ENCODE measurements at places on chromosomes 12 and 14.
A peak's percentile ranks its signal among the peaks of the same experiment; 100 is the strongest.

GRCh38 chr12:47808050-47808449 is 11.7 kb downstream of the HDAC7 start:
- no peak for DNase-seq

DNA sequence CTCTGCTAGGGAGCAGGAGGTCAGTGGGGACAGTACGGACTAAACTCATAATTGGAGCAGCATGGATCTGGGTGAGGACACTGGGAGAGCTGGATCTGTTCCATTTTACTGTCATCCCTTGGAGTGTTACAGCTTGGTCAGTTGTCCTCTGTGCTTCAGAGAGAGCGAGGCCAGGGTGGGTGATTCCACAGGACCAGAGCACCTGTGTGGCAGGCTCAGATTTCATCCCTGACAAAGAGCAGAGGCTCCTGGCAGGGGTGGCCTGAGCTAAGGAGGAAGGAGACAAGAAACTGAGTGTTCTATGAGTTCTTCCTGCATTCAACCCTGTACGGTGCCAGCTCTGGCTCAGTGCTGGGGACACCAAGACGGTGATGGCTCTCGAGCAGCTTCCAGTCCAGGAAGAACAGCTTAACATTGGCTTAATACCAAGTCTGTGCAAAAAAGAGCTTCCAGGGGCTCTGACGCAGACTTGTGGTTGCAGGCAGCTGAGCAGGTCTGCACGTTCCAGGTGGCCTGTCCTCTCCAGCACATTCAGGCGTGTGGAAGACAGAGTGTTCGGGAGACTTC is 8.4 kb upstream of the PGF start:
- no peak for DNase-seq

- no peak for DNase-seq
These were observed 9.7 kb upstream of the CACNA1C start for GRCh38 chr12:2043054-2043453.

DNA sequence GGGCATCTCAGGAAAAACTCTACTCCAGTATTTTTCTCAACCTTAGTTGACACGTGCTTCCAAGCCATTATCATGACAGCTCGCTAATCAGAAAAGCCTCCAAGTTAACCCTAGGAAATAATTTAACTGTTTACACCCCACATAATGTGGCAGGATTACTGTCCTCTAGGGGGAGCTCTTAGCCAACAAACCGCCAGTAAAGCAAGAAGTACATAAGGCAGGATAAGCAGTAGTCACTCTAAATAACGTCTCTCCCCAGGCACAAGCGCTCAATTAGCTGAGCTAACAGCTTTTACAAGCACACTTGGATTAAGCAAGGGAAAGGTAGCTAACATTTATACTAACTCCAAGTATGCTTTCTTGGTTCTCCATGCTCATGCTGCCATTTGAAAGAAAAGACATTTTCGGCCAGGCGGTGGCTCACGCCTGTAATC is 22.8 kb downstream of the APOBEC1 start:
- DNase-seq, result no peak

DNA sequence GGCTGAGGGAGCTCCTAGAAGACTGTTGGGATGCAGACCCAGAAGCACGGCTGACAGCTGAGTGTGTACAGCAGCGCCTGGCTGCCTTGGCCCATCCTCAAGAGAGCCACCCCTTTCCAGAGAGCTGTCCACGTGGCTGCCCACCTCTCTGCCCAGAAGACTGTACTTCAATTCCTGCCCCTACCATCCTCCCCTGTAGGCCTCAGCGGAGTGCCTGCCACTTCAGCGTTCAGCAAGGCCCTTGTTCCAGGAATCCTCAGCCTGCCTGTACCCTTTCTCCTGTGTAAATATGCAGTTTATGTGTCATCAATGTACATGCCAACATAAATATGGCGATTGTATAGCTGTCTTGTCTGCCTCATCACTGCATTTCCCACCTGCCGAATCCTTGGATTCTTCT is 7.5 kb downstream of the AMHR2 start:
- no peak for DNase-seq

GRCh38 chr14:100609941-100610391 is 22.7 kb upstream of the BEGAIN start:
- no peak for DNase-seq

DNA sequence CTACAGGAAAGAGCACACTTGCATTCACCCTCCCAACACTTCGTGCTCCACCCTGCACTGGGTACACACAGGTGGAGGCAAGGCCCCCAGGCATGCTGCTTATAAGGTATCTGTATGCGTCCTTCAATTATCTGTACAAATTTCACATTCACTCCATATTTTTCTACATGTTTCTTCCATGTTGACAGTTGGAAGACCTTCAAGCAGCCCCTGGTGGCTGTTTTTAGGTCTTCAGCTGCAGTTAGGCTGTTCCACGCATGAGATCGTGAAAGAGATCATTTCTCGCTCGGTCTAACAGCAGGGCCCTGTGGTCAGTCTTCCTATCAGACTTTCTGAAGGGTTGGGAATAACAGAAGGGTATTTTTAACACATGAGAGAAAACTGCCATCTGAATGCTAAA is 47.1 kb downstream of the PLXNC1 start:
- DNase-seq, result no peak

DNA sequence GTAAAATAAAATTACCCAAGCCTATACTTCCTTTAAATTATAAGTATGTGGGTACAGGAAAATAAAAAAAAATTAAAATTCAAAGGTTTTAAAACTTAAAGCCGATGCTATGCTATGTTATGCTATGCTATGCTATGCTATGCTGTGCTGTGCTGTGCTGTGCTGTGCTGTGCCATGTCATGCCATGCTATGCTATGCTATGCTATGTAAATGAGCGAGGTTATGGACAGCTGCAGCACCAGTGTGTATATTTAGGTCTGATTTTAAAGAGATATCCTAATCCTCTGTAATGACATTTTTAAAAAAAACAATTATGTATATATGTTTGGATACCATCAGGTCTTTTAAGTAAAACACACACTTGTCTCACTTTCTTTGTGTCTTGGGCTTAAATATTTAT is 1822.0 kb upstream of the SEL1L start:
- DNase-seq, result no peak

DNA sequence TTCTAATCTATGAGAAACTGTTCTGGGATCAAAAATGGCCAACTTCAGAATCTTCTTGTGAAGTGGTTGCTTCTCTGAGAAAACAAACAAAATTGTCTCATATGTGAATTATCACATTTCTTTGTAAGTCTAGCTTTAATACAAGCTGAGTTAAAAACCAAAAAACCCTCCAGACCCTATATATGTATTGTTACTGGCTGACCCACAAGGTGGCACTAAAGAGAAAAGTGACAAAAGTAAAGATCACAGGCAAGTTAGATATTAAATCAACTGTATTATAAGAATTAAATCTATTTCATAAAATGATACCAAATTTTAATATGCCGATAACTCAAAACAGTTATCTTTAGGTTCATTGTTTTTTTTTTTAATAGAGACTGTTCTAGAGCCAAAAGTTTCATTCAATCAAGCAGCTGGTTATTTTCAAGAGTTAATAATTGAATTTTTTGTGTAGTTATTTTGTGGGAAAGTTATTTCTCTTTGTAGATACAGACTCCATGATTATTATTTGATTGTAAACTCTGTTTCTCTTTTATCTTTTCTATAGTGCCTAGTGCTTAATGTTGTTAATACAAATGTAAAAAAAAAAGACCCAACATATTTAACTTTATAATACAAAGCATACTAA is 7.5 kb upstream of the TRHDE start:
- peak; percentile 8 for DNase-seq

- DNase-seq, result no peak
These were observed 65.9 kb downstream of the PHLDA1 start for GRCh38 chr12:75965661-75966060.

GRCh38 chr12:132153501-132154340 is 9.5 kb downstream of the NOC4L start:
- peak; percentile 98 for DNase-seq

- no peak for DNase-seq
These were observed 839 bp downstream of the GSG1 start for GRCh38 chr12:13102461-13103195.

DNA sequence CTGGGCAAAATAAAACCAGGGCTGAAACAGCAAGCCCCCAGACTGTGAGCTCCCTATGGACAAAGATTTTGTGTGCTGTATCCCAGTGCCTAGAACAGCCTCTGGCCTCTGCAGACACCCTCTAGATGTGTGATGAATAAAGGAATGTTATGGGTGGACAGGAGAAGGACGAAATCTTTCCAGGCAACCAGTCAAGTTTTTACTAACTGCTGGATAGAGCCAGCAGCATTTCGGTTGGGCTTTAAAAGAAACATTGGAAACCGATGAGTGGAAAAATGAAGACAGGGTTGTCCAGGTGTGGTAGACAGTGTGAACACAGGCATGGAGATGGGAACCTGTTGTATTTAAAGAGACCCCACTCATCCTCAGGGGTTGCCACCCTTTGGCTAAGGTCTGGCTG is 4.0 kb downstream of the CHGA start:
- DNase-seq, result no peak

DNA sequence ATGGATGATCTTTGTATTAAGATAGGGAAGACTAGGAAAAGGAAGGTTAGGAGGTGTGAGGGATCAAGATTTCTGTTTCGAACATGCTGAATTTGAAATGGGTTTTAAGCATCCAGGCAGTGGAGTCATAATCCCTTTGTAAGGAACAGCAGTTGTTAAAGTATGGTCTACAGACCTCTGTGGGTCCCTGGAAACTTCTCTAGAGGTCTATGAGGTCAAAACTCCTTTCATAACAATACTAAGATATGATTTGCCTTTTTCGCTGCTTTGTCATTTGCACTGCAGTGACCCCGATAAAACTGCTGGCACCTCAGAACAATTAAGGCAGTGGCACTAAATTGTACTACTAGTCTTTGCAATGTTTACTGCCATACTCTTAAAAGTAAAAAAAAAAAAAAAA is 1.5 kb downstream of the RAD51AP1 start:
- no peak for DNase-seq

DNA sequence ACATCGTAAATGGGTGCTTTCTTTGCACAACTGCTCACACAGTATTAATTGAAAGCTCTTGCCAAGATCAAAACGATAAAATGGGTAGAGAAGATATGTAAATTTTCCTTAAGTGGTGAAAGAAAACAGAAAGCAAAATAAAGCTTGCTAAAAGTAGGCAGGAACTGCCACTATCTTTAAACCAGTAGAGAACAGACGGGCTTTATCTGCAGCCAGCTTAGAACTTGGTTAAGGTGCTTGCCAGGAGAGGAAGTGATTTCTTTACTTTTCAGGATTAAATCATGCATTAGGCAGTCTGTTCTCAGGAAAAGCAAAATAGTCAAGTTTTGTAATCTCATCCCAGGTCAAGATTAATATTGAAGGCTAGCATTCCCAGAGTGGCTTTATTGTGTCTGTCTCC is 56.9 kb upstream of the CCDC175 start:
- DNase-seq, result no peak

DNA sequence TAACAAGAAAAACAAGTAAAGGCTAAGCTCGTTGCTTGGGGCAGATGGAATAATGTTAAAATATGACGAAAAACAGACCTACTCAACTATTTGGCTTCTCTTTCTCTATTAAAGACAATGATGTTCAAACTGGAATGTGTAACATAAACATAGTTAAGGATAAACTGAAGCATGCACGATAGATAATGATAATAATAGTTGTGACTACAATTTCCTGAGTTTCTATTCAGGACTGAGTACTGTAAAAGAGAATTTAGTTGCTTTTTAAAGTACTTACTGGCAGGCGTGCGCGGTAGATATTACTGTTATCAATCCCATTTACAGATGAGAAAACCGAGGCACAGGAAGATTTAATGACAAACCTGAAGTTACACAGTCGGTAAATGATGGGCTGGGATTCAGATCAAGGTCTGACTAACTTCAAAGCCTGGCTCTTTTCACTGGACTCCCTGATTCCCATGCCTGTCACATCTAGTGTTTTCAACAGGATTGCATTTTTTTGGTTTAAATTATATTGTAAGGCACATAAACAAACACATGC is 103.0 kb downstream of the CRADD start:
- no peak for DNase-seq

DNA sequence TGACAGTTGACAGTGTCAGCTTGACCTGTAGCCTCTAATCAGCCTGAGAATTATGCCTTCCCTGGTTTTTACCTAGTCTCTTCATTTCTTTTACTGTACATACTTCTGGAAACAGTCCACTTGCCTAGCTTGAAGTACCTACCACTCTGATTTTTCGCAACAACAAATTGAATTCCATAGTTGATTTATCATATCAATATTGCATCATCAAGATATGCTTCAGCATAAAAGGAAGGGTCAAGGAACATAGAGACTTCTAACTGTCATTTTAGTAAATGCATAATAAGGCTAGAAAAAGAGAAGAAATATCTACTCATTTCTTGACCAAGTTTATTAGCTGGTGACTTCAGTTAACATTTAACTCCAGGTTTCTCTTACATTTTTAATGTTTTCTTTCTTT is 174.2 kb upstream of the FAR2 start:
- no peak for DNase-seq

DNA sequence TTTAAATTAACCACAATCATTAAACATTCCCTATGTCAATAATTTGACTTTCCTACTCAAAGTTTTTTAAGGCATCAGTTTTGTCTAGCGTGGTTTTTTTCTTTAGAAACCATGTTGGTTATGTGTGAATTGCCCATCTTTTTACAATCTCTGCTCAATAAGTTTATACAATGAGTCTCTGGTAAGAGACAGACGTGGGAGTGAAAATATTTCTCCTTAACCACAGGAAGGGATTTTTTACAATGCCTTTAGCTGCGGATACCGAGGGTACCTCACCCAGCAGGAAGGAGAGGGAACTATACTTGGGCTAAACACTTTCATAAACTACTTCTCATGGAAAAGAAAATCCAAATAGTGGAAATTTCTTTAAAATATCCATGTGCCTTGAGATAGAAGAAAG is 191.4 kb upstream of the BCL2L14 start:
- DNase-seq, result no peak

- no peak for DNase-seq
These were observed 285.8 kb upstream of the G2E3 start for GRCh38 chr14:30272848-30273832.

DNA sequence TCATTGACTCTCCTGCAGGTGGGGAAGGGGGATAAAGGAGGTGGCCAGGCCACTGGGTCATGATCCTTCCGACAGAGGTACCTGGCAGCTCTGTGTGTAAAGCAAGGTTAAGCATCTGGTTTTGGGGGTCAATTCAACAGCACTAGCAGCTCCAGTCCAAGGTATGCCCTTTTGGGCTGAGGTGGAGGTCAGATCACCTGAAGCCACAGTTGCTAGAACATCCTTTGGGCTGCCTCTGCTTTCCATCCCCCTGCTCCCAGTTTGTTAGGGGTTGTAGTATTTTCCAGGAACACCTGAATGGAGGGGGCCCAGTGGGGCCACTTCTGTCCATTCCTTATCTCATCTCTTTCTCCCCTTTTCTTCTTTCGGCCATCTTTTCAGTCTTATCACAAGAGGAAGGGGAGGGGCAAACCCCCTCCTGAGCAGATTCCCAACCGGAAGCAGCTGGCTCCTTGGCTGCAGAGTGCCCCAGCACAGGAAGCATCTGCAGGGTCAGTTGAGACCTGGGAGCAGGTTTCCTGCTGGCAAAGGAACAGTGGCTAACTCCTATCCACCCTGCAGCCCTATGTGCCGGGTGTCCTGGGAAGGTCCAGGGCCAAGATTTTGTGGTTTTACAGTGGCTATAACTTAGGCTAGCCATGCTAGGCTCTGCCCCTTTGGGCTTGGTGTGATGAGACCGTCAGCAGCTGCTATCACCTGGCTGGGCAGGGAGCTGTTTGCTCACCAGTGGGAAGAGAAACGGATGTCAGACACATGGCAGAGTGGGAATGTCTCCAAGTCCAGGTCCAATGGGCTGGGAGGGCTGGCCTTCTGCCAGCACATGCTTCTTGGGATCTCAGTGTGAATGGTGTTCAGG is 40.2 kb downstream of the SH2B3 start:
- peak; percentile 46 for DNase-seq

- DNase-seq, result no peak
These were observed 6.9 kb upstream of the ADSS1 start for GRCh38 chr14:104717137-104717536.
